Activated CD4-positive, alpha-beta T cell treated with anti-CD3 and anti-CD28 coated beads, Interleukin-2, Interleukin-4, amounts not matched to agents 100 ng/mL and 50 ng/mL, durations not matched to agents 16 hours and 8 hours (primary cell): ENCODE measurements at places on chromosomes 3 and 15.

DNA sequence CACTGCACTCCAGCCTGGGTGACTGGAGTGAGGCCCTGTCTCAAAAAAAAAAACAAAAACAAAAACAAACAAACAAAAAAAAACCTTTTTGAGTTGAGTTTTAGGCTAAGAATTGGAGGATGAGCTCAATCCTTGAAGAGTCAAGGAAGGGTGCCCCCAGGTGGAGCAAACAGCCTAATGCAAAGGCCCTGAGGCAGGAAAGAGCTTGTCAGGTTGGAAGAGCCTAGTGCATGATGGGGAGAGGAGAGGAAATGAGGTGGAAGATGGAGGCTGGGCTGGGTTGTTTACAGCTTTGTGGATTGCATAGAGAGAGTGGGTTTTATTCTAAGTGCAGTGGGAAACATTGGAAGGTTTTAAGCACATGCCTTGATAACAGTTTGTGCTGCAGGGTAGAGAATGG, 2.1 kb upstream of the SNX22 start:
- DNase-seq: peak; percentile 50

- no peak for DNase-seq
These were observed 67.9 kb downstream of the VGLL3 start for GRCh38 chr3:86923071-86923491.

DNA sequence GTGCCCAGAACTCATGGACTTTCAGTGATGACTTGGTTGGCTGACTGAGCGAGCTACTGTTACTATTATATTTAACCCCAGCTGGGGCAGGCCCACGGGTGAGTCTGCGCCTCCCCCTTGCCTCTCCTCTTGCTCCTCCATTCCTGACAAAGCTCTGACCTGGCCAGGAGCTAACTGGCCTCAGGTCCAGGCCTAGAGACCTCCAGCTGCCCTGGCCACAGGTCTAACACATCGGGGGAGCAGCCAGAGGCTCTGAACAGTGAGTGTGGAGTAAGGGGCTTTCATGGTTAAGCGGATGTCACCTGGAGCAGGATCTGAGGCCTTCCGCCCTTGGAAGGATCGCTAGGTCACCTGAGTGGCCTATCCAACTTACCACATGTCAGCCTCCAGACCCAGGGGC, 96.3 kb upstream of the HERC1 start:
- DNase-seq: no peak

DNA sequence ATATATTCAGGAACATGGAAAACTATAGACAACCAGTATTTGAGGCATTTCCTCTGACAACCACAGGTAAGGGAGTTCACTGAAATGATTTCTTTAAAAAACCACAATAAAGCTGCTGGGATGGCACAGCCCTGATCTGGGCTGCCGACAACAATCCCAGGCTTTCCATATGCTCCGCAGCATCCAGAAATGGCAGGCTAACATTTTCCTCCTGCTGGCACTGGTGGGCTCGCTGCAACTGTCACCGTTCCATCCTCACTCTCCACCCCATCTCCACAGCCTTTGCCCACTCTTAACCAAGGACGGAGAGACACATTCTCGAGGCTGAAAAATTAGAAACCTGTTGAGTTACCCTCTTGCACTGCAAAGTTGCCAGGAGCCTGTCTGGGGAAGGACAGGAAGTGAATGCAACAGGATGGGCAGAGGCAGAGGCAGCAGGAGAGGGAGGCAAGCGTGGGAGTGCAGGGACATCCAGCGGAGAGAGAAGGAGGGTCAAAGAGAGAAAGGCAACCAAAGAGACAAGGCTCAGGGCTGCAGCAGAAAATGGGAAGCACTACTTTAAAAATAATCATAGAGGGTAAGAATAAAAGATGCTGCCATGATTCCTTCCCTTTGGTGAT, 79.0 kb upstream of the ARRDC4 start:
- DNase-seq: no peak

- DNase-seq: no peak
These were observed 77.8 kb upstream of the VGLL4 start for GRCh38 chr3:11721479-11721878.

- no peak for DNase-seq
These were observed 167.6 kb downstream of the RAB11A start for GRCh38 chr15:66036859-66037258.

GRCh38 chr15:56598991-56599390, 134.1 kb upstream of the MNS1 start:
- no peak for DNase-seq

GRCh38 chr3:148395821-148396220, 301.9 kb upstream of the AGTR1 start:
- DNase-seq: no peak

DNA sequence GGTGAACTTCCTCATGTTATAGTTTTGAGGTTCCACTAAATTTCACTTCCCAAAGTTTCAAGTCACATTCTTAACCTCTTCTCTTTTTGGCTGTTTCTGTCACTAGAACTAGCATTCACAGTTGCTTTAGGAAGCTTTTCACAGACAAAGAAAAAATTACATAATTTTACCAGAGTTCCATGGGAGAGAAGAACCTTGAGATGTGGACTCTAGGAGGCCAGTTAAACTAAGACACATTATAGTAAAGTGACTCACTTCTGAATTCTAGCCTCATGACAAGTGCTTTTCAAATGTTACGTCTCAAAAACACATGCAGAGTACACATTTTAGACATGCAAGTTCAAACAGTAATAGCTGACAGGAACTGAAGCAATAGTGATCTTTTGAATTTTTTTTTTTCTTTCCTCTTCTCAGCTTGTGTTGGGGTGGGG, 39.9 kb upstream of the LRTM1 start:
- no peak for DNase-seq

- DNase-seq: no peak
These were observed 65.6 kb downstream of the GRIP2 start for GRCh38 chr3:14474363-14475081.

DNA sequence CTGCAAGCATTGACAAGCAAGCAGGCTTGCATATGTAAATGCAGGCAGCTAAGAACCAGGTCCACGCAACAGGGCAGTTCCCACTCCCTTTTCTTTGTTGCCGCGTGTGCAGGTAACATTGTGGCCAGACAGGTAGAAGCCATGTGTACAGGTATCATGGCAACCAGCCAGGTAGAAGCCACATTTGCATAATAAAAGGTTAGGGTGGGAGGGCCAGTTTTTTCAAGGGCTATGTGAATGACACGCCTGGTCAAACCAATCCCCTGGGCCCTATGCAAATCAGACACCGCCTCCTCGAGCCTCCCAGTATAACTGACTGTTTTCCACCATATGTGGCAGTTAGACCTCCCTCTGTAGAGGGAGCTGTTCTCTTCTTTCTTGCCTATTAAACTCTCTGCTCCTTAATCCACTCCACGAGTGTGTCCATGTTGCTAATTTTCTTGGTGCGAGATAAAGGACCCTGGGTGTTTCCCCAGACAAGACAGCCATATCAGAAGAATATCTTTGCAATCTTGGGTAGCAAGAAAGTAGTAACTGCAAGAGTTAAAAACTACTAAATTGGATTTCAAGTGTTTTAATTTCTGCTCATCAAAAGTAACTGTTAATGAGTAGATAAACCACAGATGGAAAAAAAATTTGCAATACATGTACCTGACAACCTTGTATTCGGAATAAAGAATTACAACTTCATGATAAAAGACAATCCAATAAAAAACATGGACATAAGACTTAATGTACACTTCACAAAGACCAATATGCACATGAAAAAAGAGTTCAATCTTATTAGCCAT, 21.8 kb downstream of the PCOLCE2 start:
- DNase-seq: no peak

DNA sequence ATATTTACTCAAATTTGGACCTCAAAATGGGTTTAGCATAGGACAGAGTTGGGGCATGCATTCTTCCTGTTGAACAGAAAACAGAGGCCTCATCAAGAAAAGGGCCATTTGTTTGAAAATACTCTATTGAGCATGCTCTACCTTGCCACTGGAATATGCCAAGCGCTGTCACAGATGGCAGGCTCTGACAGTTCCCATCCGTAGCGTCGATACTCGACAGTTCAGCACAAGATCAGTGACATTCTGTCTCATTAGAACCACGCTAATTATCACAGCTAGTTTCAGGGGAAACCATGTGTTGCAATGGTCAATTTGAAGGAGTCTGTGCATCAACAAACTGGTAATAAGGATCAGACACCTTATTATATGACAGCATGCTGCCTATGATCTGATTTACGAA, 54.5 kb downstream of the SATB1 start:
- no peak for DNase-seq

DNA sequence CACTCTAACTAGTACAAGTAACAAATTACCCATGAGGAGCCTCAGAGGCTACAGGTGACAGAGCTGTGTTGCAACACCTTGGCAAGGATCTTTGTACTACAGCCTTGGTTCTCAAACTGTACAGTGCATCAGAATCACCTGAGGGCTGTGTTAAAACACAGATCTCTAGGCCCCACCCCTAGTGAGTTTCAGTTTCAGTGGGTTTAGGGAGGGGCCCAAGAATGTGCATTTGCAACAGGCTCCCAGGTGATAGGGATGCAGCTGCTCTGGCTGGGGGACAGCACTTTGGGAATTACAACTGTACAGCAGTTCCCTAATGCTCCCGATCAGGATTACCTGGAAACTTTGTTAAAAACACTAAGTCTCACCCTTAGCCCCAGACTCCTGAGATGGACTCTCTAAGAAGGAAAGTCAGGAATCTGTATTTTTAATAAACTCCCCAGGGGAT, 66.1 kb upstream of the NR2F2 start:
- DNase-seq: no peak

GRCh38 chr3:59425942-59426341, 376.1 kb upstream of the CFAP20DC start:
- peak; percentile 70 for DNase-seq

DNA sequence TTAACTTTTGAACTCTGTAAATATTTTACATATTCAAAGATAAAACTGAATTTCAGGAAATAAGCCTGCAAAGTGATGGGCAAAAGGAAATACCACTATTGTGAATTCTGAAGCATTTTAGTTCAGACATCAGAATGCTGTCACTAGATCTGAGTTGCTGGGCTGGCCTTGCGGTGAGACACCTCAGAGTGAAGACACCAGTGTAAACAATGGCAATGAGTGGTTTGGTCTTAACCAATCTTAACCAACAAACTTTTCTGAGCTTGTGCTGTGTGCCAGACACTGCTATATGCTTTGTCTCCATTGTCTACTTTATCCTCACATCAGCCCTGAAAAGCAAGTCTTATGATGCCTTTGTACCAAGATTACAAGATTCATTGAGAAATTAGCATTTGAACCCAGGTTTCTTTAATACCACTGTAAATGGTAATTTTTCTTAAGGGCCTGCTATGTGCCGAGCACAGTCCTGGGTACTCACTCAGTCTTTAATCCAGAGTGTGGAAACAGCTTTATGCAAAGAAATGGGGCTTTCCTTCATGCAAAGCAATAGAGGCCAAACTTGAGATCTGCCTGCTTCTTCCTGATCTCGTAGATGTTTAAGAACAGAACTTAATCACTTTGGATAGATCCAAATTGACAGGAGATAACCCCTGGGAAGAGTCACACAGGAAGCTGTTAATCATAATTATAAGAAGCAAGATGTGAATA, 55.0 kb downstream of the TMEM39A start:
- no peak for DNase-seq

DNA sequence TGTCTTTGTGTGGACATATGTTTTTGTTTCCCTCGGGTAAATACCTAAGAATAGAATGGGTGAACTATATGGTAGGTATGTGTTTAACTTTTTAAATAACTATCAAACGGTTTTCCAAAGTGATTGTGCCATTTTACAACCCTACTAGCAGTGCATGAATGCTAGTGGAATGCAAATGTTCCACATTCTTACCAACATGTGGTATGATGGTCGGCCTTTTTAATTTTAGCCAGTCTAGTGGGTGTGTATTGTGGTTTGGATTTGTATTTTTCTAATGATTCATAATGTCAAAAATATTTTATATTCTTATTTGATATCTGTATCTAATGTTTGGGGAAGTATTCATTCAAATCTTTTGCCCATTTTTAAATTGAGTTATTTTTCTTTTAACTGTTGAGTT, 68.2 kb upstream of the SMAD3 start:
- no peak for DNase-seq

DNA sequence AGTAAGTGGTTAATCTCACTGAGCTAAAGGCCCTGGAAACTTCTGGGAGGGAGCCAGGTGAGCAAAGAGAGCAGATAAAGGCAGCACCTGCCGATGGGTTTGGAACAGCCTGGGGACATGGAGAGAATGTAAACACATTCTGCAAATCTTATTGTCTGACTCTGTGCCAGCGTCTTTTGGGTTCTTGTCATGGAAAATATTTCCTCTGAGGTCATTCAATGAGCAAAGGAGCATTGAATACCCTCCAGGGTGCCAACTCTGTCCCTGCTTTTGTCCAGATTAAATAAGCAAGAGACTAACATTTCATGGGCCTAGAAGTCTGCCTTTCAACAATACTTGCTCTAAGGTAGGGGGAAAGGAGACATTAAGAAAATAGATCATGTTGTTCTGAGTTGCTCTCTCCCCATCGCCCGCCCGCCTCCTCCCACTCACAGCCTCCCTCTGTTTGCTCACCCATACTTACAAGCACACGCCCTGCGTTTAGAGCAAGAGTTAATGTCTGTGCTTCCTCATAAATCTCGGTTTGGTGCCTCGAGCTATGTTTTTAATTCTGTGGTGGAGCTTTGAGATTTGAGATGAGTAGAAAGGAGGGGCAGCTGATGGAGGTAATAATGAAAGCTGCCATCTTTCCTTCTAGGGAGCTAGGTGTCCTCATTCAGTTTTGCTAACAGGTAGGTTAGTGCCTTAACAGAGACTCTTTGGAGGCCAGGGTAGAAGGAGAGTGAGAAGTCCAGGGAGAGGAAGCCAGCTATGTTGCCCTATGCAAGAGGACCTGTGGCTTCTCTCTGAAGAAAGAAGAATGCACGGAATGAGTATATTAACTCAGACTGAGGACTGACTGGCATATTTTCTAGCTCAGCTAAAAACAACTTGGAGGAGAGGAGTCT, 132.9 kb downstream of the TPRG1 start:
- DNase-seq: peak; percentile 49

- no peak for DNase-seq
These were observed 89.5 kb upstream of the MANF start for GRCh38 chr3:51295625-51296024.

GRCh38 chr15:70775160-70775559, 11.8 kb upstream of the UACA start:
- DNase-seq: no peak

DNA sequence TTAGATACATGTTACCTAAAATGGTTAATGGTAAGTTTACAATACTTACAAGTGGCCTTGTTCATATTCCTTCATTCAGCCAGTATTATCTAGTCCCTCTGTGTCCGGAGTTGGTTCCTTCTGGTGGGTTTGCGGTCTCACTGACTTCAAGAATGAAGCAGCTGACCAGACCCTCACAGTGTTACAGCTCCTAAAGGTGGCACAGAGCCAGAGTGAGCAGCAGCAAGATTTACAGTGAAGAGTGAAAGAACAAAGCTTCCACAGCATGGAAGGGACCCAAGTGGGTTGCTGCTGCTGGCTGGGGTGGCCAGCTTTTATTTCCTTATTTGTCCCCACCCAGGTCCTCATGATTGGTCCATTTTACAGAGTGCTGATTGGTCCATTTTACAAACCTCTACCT, 916.8 kb downstream of the MCTP2 start:
- no peak for DNase-seq

DNA sequence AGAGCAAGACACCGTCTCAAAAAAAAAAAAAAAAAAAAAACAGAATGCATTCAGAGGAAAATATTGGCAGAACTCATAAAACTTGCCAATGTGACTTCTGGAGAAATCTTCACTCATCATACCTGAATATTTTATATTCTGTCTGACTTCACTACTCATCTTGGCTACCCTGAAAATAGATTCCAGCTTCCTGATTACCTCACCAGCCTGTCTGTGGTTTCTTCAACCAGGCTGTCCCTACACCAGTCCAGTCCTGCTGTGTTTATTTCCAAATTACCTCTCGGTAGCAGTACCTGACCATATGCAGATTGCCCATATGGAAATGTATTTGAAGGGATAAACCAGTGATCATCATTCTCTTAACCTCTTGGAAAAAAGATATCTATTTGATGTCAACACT, 9.3 kb upstream of the P3H2 start:
- no peak for DNase-seq
